ENCODE measurements at places on chromosomes 2 and 18.

DNA sequence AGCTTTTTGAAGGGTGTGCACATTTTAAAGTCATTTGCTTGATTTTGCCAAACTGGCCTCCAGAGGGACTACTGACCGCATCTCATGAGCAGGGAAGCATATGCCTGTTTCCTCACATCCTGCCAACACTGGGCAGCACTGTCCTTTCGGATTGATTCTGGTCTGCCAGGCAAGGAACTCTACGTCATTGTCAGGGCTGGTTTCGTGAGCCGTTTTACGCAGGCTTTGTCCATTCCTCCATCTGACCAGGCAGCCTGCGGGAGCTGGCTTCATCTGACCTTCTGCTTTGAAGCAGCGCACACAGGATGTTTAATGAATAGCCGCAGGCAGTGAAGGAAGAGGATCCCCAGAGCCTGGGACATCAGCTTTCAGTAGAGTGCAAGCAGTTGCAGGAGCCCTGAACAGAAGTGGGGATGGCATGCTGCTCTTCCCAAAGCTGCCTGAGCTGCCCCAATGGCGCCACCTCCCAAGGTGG is 46.3 kb upstream of the SEMA4C start:
- no peak for DNase-seq

DNA sequence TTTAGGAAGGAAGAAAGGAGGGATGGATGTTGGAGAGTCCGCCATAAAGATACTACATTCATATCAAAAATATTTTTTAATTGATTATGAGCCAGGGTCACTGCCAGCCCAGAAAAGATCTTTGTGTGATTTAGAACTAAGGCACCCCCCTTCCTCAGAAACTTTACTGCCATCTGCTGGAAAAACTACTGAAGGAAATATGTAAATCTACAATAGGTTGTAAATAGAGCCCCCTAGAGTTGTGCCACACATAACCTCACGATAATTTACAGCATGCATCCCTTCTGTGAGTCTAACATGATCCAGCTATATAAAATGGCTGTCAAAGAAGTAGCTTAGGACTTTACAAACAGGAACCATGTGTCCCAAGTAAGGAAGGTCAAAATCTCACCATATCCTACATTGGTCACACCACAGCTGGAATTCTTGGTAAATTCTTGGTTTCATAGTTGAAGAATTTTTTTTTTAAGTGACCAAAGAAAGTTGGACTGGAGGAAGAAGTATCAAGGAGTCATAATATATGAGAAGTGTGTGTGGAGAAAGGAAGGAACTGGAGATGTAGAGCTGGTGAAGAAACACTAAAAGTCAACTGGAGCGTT is 152.5 kb downstream of the CYP26B1 start:
- DNase-seq = no peak

DNA sequence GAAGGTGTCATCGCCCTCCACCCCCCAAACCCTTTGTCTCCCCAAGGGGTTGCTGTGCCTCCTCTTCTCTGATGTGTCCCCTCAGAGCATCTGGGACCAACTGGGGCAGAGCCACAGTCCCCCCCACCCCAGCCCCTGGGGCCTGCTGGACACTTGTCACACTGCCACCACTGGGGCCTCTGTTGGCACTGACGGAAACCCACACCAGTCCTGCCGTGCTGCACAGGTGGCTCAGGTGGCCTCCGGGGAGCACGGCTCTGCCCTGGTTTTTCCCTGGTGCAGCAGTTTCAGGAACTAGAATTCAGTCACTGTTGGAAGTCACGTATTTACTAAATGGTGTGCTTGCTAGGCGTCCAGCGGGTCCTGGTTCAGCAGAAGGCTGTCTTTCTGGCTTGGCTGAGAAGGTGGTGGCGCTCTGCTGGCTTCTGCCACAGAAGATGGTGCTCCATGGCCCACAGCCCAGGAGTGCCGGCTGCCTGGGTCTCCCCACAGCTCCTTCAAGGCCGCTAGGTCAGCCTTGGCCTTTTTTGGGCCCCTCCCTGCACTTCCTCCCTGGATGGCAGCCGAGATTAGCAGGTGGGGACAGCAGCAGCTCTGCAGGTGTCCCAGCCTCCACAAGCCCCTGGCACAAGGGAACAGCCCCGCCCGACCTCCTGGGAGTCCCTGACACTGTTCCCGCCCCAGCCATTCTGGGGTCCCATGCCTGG is 18.6 kb upstream of the KLHL30 start:
- no peak for DNase-seq

GRCh38 chr2:24815171-24815570 is 21.9 kb downstream of the CENPO start:
- no peak for DNase-seq

- no peak for DNase-seq
These were observed 13.7 kb upstream of the SKOR2 start for GRCh38 chr18:47265197-47265596.

DNA sequence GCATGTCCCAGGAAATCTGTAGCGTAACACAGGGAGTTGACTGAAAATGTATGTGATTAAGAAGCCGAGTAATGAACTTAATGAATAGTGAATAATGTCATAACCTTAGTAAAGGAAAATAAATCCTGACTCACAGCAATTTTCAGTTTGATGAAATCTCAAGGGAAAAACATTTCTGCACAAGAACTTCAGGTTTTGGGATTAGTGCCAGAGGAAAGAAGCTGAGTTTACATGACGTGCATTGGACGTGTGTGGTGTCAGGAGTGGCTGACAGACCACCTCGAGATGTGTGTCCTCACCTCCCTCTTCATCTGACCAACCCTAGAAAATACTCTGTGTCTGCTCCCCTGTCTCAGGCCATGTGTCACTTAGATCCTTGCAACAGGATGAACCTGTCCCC is 39.1 kb downstream of the VWA3B start:
- no peak for DNase-seq

- DNase-seq = no peak
These were observed 8.9 kb downstream of the GDF7 start for GRCh38 chr2:20675701-20676352.

GRCh38 chr2:10471955-10472354 is 23.8 kb upstream of the ODC1 start:
- no peak for DNase-seq

DNA sequence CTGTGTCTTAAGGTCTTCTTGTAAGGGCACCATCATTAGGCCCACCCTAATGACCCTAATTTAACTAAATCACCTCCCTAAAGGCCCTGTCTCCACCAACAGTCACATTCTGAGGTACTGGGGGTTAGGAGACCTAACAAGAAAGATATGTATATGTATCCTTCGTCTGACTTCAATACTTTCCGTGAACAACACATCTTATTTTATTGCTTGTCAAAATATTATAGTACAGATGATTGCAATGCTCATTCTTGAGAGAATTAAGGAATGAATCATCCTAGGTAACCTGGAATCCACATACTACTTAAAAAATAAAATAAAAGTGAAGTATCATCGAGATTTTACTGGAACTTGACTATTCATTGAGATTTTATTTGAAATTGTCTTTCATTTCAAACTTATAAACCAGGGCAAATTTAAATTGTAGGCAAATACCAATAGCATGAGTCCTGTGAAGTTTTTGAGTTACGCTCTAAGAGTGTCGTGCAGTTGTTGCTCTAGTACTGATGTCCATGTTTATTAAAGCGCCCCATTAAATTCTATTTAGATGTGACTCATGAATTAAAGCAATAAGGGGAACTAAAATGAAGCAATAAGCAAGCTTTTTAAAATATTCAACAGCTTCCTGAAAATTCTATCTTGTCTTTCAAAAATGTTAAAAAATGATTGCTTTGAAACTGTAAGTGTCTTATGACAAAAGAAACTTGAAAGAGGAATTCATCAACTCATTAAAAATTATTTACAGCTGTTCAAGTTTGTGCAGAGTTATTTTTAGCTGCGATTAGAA is 40.0 kb downstream of the CCDC102B start:
- no peak for DNase-seq

DNA sequence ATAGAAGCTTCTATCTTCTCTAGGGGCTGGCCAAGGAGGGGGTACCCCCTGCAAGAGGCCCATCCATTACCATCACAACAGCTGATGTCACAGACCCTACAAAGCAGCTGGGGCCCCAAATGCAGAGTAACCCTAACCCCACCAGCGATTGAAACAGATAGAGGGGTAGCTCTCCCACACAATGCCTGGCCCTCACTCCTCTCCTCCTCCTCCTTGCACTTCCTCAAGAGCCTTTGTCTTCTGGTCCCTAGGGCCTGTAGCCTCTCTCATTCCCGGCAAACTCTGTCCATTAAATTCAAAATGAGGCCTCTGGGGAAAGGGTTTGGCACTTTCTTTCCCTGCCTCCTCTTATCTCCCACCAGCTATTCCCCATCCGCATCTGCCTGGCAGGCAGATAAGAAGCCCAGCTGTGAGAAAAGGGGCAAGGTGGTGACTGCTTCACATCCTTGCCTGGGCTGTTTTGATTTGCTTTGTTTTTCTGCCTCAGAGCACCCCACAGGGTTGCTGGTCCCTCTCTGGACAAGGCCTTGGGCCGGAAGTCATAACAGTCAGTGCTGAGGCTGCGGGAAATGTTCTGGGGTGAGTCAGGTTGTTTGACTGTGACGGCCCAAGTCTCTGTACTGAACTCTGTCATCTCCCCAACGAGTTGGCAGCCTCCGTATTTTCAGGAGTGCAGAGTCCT is 26.1 kb upstream of the CYP26B1 start:
- DNase-seq = no peak

- no peak for DNase-seq
These were observed 71.4 kb downstream of the BOD1L2 start for GRCh38 chr18:57218281-57218680.

GRCh38 chr18:59460072-59460420 is 101.0 kb upstream of the LMAN1 start:
- DNase-seq = no peak

DNA sequence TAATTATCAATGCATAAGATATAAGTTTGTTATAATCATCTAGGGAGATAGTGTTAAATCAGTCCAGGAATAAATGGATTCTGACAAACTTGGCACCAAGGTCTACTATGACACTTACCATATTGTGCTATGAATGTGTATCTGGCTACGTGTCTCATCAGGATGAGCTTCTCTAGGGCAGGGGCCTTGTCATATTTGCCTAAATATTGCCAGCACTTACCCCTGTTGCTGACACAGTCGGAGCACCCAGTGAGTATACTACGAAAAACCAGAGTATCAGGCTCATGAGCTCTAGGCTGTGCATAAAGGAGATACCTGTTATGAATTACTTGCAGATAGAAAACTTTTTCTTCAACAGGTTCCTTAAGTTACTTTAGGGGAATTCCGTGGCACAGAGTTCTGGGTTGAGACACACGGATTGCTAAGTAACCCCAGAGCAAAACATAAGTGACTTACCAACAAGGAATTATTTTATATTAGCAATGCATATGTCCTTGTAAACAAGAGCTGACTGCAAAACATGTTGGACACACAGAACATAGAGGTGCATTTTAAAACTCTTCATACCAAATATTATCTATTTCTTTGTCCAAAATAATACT is 7.7 kb upstream of the TTC39C start:
- no peak for DNase-seq

DNA sequence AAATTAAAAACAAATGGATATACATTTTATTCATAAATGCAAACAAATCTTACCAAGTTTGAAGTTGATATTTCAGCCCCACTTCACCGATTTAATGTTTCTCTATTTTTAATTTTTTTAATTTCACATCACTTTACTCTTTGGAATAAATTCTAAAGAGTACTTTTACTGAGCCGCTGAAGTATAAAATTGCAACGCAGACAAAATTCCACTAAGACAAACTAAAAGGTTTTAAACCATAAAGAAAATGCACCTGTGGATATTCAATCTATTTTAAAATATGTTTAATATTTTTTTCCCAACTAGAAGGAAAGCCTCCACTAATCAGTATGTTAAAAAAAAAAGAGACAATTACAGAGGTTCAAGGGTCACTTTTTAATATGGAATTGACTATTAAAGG is 1073.9 kb upstream of the CRIM1 start:
- no peak for DNase-seq

DNA sequence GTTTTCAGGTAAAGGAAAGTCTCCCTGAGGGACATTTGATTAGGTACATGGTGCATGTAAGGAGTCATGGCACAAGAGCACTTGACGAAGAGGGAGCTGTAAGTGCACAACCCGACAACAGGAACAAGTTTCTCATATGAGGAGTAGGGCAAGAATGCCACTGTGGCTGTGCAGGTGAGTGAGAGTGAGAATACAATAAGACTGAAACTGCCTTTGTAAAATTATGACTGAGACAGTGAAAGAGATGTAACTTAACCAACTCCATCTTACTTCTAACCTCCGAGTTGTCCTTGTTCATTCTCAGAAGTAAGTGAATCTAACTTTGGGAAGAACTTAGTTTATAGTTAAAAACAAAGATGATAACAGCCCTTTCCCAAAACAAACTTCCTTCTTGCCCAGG is 1025.8 kb upstream of the CNTNAP5 start:
- DNase-seq = no peak
